NCI-H510A (cell line): ENCODE measurements at places on chromosomes 11 and 22.

GRCh38 chr11:75339685-75340409, 11.6 kb downstream of the ARRB1 start:
- no peak for DNase-seq

- DNase-seq, result no peak
Measured at GRCh38 chr11:117915672-117916235, 13.4 kb downstream of the TMPRSS13 start.

DNA sequence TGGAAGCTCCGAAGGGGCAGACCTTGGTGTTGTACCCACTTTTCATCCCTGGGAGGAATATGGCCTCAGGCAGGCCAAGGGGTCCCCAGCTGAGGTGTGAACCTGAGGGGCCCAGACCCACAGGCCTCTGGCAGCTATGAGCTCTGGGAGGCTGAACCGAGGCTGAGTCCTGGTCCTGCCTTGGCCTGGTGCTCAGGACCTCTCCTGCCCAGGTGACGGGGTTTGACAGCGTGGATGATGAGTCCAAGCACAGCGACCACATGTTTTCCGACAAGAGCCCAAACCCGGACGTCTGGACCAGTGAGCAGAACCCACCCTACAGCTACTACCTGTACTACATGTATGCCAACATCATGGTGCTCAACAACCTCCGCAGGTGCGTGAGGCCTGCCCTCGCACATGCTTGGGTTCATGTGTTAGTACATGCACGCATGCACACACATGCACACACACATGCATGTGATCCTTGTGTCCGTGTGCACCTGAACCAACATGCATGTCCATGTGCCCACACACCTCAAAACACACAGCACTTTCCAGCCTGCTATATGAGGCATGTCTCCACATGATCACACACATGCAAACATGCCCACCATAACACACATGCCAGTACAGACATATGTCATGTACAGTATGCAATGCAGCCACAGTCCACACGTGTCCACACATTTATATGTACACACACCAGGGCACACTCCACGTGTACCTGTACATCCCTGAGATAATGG, 40.9 kb downstream of the RNF141 start:
- DNase-seq, result no peak

- DNase-seq, result no peak
Measured at GRCh38 chr11:65414776-65415498, 7.7 kb upstream of the NEAT1 start.

- DNase-seq, result no peak
Measured at GRCh38 chr11:17580271-17580670, 33.2 kb downstream of the OTOG start.

- no peak for DNase-seq
Measured at GRCh38 chr22:27245056-27245455, 556.5 kb downstream of the MN1 start.

DNA sequence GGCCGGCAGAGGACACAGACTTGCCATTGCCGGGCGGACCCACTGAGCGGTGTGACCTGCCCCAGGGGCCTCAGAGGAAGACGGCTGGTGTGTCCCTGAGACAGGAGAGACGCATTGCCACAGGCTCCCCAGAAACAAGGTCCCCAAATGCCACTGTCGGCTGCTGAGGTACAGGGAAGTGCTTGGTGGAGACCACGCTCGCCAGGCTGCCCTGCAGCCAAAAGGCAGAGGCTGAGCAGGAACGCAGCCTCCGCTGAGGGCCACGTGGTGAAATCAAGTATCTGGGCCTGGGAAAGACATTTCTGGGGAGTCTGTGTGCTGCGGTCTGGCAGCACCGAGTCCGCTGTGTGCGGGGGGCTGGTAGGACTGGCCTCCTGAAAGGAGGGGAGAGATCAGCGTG, 794.9 kb downstream of the BRD1 start:
- no peak for DNase-seq

DNA sequence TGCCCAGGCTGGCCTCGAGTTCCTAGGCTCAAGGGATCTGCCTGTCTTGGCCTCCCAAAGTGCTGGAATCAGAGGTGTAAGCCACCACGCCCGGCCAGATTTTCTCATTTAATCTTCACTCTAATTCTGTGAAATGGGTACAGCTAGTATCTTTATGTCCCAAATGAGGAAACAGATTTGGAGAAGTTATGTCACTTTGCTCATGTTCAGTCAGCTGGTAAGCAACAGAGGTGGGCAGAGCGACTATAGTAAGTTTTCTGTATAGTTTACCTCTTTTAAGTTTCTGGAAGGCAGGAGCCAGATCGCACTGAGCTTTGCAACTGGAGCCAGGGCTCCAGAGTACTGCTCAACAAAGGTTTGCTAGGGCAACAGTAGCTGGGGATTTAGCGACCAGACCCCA, 33.2 kb downstream of the RCOR2 start:
- DNase-seq, result no peak

DNA sequence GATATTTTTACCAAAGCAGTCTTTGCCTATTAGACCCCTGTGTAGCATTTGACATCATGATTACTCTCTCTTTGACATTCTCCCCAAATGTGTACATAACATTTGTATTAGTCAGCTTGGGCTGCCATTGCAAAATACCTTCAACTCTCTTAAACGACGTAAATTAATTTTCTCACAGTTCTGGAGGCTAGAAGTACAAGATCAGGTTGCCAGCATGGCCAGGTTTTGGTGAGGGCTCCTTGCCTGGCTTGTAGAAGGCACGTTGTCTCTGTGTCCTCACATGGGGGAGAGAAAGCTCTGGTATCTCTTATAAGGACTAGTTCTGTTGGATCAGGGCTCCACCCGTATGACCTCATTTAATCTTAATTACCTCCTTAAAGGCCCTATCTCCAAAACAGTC, 12.3 kb upstream of the DLAT start:
- DNase-seq, result no peak

GRCh38 chr22:48076008-48076407, 1313.6 kb downstream of the TBC1D22A start:
- DNase-seq, result no peak

DNA sequence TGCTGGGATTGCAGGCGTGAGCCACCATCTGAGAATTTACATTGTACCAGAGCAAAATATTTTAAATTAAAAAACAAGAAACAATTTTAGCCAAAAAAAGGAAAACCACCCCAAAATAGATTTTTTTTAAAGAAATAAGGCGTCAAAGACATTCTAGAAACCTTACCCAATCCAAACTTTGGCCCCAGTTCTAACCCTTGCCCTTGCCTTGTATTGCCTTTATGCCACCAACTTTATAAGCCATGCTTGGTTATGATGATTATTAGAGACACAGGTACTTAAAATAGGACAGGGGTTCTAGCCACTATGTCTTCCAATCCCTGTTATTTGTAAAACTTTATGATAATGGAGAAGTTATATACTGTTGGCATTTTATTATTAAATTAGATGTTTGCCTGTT, 11.8 kb downstream of the C11orf54 start:
- DNase-seq, result no peak
